Right atrium auricular region (tissue), 2 donors: ENCODE measurements at places on chromosomes 3 and 15.

GRCh38 chr15:99435113-99435695, 130.6 kb upstream of the MEF2A start:
- DNase-seq = peak; percentile 53

DNA sequence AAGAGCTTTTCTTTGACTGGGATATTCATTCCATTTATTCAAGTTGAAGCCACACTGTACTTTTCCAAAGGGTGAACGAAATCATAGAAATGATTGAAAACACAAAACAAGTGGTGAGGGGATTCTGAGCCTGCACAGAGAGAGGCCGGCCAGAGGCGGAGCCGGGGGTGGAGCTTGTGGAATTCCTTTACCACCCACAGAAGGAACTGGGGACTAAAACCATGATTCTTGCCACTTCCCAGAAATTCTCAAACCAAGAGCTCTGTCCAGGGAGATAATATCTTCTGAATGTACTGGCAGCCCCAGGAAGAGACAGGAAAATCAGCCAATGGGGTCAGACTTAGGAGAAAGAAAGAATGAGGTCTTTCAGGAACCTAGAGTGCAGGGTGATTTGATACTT, 20.8 kb downstream of the FBN1 start:
- no peak for DNase-seq

- DNase-seq = no peak
These were observed 131.2 kb downstream of the CD47 start for GRCh38 chr3:107959550-107960154.

DNA sequence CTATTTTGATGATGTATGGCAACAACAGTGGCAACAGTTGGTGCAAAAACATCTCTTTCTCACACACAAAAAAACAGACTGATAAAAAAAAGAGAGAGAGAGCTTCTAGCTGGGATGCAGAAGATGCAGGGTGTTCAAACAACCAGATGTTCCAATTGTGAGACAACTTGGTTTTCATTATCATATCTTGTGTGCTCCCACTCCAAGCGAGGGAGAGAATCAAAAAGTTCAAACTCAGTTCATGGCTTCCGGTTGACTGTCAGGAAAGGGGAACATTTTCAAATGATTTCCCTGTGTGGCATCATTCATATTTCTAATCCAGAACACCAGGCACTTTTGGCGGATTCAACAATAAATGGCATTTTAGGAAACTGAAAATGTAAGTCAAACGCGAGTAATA, 72.1 kb downstream of the RSL24D1 start:
- DNase-seq = no peak

- no peak for DNase-seq
These were observed 489 bp downstream of the GMPPB start for GRCh38 chr3:49723296-49723627.

GRCh38 chr3:10273702-10274305, 18.9 kb downstream of the GHRL start:
- DNase-seq = no peak

GRCh38 chr3:49182682-49183081, 11.3 kb downstream of the KLHDC8B start:
- DNase-seq = no peak

- DNase-seq = no peak
These were observed 75.4 kb downstream of the PPM1L start for GRCh38 chr3:160831401-160831800.

DNA sequence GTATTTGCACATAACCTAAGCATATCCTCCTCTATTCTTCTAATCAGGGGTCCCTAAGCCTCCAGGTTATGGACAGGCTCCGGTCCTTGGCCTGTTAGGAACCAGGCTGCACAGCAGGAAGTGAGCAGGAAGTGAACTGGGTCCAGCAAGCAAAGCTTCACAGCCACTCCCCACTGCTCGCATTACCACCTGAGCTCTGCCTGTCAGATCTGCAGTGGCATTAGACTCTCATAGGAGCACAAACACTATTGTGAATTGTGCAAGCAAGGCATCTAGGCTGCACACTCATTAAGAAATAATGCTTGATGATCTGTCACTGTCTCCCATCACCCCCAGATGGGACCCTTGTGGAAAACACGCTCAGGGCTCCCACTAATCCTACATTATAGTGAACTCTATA, 9.8 kb downstream of the MSL2 start:
- DNase-seq = no peak

- DNase-seq = no peak
These were observed 23.3 kb downstream of the FMN1 start for GRCh38 chr15:33171202-33171601.

DNA sequence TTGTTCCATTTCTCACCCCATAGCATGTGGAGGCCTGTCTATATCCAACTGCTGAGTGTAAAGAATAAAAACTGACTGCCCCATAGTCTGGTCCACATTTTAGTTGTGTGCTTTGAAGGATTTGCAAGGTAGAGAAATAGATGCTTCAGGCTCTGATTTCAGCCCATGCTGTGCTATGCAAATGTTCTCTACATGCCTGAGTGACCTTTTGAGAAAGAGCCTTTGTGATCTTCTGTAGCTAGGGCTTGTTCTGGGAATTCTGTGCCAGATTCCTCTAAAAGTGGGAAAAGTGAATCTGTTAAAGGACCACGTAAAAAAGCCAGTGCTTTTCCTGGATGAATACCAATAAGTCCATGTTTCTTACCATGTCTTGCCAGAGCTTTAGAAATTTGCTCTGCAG, 5.2 kb downstream of the KCTD6 start:
- DNase-seq = no peak

DNA sequence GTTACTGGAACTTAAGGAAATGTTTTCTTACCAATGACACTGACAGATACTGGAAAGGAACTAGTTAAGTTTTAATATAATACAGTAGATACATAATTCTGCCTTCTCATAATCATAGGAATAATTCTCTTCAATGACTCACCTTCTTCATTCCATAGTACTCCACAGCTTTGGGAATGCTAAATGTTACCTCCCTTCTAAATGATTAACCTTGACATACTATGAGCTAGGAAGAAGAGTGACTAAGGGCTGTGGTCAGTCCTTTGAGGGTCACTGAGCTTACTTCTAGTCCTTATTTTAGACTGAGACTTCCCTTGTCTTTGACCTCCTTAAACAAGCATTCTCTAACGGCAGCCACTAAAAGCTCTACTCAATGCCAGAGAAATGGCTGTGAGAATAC, 69.6 kb upstream of the PPIB start:
- no peak for DNase-seq

GRCh38 chr3:44058022-44058867, 183.4 kb upstream of the TOPAZ1 start:
- DNase-seq = no peak

GRCh38 chr15:34719695-34720094, 35.1 kb downstream of the GJD2 start:
- no peak for DNase-seq

- no peak for DNase-seq
These were observed 10.6 kb downstream of the ALDH1A3 start for GRCh38 chr15:100890051-100890720.

DNA sequence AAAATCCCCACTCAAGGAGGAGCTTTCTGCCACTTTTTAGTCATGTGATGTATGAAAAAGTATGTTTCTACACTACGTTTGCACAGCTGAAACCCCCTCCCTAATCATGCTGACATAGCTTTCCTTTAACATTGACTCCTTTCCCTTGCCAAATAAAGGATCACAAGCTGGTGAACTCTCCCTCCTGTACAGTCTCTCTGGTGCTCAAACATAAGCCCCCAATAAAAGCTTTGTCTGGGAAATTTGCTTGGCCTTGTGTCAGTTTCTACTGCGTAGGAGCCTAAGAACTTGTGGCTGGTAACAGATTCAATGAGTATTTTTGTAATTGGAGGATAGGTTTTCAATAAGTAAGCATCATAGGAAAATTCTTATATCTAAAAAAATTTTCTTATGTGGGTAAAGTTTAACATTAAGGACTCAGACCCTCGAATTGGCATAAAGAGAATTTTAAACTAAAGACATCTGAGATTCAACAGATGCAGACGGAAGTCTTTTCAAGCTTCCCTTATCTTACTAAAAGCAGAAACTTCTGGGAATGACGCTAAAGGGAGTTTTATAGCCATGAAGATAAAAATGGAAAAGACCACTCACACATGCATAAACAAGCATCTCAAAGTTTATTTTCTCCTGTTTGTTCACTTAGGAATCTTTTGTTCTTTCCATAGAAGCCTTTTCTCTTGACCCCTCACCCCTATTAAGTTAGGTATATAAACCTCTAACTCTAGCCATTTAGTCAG, 44.1 kb upstream of the P2RY1 start:
- no peak for DNase-seq

DNA sequence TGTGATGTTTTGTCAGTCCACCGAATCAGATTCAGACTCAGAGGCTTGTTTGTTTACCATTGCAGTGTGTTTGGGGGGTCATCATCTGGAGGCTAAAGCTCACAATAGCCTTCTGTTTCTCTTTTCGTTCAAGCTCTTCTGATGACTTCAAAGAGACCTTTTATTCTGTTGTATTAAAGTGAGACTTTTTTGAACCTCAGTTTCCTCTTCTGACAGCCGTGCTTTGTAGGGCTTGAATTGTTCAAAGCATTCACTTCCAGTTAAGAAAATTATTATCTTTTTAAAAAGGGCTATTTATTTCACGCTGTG, 1.3 kb downstream of the PXK start:
- no peak for DNase-seq

DNA sequence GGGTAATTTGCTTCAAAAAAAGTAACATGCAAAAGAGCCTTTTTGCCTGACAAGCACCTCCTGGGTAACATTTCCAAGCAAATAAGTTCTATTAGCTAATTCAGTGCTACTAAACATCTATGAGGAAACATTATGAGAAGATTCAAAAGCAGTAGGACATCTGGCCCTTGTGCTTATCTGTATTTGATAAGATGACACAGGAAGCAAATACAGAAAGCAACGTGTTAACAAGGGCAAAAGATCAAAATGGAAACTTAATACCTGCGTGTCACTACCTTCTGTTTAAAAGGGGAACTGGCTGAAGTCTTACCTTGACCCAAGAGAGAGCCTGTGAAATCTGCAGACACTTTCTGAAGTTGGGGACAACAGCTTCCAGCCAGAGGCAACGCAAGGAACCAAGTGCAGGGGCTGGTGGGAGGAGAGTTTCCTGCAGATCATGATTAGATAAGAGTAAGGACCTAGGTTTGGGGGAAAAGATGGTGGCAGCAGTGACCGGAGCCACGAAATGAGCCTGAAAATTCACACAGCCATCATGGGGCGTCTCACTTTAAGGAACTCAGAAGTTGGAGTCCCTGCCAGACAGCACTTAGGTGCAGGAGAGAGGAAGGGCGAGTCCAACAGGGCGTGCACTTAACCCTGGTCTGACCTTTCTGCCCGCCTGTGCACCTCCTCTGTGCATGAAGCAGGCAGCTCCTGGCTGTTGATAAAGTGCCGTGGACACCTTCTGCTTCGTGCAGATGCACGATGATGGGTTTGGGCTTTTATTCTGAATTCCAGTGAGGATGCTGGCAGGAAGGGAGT, 153.6 kb upstream of the BHLHE40 start:
- no peak for DNase-seq

DNA sequence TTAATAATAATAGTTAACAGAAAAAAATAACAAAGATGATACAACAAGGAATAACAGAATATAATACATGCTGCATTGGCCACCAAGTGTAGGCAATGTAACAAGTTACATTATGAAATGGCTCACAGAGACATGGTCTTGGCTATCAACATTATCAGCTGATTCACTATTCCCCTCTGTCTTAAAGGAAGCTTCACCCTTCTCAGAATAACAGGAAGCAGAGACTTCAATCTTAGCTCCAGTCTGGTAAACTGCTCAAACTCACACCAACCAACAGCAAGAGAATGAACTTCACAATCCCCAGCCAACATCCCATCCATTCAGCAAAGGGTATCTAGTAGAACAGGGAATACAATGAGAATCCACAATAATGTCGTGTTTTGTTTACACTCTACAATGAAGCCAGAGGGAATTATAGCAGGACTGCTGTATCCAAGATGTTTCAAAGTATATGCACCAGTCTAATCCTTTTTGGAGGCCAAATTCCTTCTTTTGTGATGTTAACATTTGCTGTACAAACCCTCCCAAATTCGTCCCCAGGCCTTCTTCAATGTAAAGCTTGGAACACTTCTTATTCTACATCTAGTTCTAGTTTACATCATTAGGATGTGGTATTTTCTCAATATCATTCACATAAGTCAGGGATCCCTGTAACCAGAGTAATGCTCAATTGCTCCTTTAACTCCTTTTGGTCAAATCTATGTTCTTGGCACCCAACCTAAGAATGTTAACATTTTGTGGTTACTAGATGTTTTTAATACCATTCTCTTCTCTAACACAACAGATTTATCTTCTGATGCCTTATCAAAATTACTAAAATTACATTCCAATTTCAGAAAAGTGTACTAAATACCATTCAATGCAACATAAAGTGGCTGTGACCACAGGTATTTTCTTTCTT, 52.4 kb upstream of the CMSS1 start:
- no peak for DNase-seq

DNA sequence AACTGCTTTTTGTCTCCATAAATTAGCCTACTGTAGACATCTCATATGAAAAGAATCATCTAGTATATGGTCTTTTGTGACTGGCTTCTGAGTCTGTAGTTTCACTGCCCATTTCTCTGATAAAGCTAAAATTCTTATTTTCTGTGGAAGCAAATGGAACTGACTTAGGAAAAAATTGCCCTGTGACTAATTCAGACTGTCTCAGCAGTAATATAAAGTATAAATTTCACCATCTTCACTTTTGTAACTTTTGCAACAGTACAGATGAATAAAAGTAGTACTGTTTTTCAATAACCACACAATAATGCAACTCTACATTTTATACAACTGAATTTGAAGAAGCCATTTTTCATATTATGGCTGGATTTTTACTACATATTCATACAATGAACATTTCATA, 104.1 kb downstream of the TBC1D5 start:
- DNase-seq = no peak

DNA sequence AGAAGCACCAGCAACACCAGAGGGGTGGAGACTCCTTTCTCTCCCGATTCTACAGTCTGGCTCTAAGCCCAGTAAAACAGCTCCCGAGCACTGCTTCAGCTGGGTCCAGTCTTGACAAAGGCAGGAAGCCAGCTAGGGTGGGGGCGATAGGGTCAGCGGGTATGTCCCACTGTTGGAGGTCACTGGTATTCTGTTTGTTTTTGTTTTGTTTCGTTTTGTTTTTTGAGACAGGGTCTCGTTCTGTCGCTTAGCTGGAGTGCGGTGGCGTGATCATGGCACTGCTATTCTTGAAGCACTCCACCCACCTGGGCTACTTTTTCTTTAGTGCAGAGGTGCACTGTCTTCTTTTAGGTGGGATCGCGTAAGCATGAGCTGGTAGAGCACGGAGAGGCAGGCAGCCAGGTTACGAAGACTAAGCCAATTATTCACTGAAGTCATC, 16.3 kb downstream of the GCSAM start:
- DNase-seq = no peak

- DNase-seq = no peak
These were observed 301.6 kb downstream of the ZPLD1 start for GRCh38 chr3:102736288-102736974.

DNA sequence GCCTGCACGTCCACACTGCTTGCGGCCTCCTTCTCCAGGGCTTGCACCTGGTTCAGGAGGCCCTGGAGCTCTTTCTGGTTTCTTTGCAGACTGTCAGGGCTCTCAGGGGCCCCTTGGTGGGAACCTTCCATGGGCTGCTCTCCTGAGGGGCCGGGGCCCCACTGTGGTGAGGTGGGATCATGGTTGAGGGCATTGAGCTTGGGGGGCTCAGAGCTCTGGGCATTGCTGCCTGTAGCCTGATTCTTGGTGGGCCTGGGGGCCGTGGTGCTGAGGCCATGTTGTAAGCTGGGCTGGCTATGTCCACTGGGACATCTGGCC, 7.5 kb downstream of the XIRP1 start:
- DNase-seq = no peak
